IMR-90 (cell line): ENCODE measurements at places on chromosomes 7 and 10. TPM values are rescaled to one million over a fixed set of nuclear protein-coding genes. Genes with fewer than 3 reads are reported as not detected.

FEZF1 gene
- not detected in 2 replicates for polyA plus RNA-seq

PRKG1 gene
- polyA plus RNA-seq = 3.1 and 3.5 TPM in 2 replicates

LRIT1 gene
- not detected in 2 replicates for polyA plus RNA-seq

NKX1-2 gene
- polyA plus RNA-seq = not detected in 2 replicates

POU6F2 gene
- polyA plus RNA-seq = not detected in 2 replicates

AS3MT gene
- polyA plus RNA-seq = 2.1 and 2.7 TPM in 2 replicates
